Tongue (tissue), 3 donors: ENCODE measurements at places on chromosomes 5 and 9. TPM values are rescaled to one million over a fixed set of nuclear protein-coding genes. Genes with fewer than 3 reads are reported as not detected.
A peak's percentile ranks its signal among the peaks of the same experiment; 100 is the strongest.

DNA sequence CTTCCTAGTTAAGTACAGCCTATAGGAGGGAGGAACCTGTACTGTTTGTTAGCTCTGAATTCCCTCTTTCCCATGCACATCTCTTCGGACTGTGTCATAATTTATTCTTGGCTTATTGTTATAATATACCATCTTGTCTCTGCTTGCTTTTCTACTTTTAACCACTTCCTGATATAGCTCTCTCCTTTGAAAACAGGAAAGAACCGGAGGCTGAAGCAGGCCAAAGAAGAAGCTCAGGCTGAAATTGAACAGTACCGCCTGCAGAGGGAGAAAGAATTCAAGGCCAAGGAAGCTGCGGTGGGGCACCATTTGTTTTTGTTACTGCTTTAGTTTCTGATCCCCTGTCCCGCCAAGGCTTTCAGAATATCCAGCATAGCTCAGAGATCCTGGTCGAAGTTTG, 4.8 kb downstream of the ATP6V1G1 start:
- DNase-seq: peak; percentile 26

DNA sequence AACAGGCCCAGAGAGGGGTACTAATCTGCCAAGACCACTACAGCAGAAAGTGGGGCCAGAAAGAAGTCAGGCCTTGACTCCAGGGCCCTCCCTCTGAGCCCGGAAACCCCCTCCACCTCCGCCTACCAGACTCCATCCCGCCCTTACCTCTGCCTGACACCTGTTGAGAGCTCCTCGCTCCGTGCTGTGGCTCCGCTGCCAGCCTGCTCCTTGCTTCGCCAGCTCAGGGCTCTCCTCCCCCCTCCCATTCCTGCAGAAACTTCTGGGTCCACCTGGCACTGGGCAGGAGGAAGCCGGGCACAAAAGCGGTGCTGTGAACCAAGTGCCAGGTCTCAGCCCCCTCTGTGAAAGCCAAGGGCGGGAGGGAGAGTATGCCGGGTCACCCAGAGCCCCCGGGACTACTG, 6.4 kb upstream of the ST6GALNAC6 start:
- no peak for DNase-seq

- no peak for DNase-seq
Measured at GRCh38 chr9:106468431-106468830, 394.5 kb upstream of the ZNF462 start.

DNA sequence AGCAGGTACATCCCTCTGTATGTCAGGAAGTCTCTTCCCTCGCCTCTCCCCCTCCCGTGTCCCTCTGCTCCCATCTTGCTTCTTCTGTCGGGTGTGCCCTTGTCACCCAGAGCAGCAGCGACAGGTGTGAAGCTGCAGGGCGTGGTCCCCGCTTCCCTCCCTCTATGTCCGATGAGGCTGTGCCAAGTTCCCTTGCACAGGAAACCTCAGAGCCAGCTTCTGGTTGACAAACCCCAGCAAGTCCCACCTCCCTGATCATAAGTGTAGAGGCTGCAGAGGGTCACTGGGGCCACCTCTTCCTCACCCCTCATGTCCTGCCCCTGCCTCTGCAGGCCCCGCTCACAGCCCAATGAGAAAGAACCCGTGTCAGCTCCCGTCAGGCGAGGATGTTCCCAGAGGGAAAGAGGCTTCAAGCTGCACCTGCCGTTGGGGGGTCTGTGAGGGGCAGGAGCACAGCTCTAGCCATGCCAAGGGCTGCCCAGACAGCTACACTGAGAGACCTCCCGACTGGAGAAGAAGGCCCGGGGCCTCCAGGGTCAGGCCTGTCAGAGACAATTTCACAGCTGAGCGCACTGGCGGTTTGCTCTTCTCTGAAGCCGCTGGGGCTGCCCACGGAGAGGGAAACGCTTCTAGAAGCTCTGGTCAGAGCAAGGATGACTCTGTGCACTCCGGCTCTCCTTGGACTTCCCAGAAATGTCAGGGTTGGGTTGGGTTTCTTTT, 73.3 kb downstream of the AK8 start:
- DNase-seq: peak; percentile 85

DNA sequence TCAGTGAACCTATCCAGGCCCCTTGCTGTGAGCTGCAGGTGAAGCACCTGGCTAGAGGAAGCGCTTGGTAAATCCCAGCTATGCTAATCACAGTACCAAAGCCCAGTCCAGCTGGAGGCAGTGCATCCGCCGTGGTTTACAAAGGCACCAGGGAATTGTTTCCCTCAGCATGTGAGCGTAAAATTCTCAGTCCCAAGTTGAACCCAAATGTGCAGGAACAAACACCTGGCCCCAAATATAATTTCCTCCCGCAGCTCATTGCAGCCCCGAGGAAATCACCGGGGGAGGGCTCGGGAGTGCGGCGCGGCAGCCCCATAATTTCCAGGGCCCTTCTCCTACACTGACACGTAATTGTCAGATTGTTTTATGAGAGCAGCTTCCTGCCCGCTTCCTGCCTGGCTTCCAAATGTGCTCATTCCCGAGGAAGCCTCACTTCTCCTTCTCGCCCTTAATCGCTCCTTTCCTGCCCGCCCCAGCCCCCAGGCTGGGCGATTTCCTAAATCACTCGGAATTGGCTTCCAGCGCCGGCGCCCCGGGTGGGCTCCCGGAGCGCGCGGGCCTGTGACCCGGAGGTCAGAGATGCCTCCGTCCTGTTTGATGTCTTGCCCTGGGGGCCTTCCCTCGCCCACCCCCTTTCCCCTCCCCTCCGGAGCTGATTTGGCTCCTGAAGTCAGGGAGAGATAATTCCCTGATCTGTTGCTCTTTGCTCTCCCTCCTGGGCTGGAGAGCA, 134.4 kb downstream of the FGF1 start:
- peak; percentile 35 for DNase-seq

GRCh38 chr5:56100439-56101176, 105.8 kb upstream of the IL6ST start:
- no peak for DNase-seq

The AMBP gene
- not detected for total RNA-seq

The HSD17B3 gene
- not detected for total RNA-seq

The LHX3 gene
- total RNA-seq: not detected

The CREBRF gene
- total RNA-seq: 31.0 TPM
